ENCODE measurements at places on chromosomes 1 and 21.

- DNase-seq = no peak
These were observed 62.1 kb upstream of the CNTN2 start for GRCh38 chr1:204980840-204981405.

DNA sequence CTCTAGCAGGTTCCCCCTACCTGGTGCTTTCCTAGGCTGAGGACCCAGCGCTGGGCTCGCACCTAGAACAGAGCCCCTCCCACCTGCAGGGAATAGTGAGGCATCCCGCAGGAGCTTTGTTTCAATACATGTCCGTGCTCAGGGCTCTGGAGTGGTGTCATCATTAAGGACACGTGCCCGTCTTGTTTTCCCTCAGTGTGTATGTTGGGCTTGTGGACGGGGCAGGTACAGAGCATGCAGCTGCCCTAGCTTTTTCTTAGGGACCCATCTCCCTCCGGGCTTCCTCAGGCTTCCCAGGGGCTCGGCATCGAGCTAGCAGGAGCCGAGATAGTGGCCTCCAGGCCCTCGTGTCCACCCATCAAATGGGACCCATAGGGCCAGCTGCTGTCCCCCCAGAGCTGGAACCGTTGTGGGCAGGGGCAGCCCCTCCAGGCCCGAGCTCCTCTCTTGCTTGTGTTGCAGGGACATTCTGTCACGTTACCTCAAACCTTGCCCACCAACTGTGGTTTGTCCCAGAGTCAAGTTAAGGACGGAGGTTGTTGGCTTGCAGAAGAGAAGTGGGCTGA, 3.9 kb downstream of the TMEM201 start:
- DNase-seq = no peak

- no peak for DNase-seq
These were observed 30.0 kb upstream of the ROR1 start for GRCh38 chr1:63743781-63744180.

DNA sequence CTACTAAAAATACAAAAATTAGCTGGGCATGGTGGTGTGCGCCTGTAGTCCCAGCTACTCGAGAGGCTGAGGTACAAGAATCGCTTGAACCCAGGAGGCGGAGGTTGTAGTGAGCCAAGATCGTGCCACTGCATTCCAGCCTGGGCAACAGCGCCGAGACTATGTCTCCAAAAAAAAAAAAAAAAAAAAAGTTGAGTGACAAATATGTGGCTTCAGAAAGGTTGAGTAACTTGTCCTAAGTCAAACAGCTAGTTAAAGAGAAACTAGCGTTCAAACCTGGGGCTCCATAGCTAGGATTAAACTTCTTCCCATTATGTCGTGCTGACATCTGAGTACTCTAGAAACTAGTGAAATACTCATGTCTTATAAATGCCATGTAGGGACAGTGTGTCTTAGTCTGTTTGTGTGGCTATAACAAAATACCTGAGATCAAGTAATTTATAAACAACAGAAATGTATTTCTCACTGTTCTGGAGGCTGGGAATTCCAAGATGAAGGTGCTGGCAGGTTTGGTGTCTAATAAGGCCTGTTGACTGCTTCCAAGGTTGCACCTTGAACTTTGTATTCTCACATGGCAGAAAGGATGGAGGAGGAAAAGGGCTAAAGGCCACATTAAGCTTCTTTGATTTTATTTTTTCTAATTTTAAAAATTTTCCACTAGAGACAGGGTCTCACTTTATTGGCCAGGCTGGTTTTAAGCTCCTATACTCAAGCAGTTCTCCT, 12.0 kb downstream of the AK4 start:
- no peak for DNase-seq

DNA sequence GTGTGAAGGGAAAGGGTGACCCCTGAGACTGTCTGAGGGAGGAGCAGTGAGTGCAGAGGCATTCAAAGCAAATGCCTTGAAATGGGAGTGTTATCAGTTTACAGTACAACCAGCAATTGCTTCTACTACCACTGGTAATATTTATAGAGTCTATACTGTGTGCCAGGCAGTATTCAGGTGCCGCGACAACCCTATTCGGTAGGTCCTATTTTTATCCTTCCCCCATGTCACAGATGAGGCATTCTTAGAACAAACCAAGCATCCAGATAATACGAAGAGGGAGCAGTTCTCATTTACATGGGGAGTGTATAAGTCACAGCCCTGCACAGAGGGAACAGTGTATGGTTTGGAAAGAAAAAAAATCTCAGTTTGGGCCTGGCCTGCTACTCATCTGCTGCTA, 18.3 kb downstream of the ROR1 start:
- no peak for DNase-seq

DNA sequence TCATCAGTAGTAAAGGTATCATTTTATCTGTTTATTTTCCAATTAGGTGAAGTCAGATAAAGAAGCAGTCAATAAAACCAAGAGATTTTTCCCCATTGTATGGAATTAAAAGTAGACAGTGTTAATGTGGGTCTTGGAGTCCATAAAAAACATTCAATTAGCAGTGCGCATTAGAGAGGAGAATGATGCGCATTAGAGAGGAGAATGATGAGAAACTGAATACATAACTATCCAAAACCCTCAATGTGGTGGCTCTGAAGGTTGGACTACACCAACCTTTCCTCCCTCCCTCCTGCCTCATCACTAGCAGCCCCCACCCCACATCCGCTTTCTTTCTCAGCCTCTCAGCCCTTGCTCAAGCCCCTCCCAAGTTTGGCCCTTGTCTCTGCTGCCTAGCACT, 99.5 kb downstream of the DAB1 start:
- DNase-seq = no peak
